Activated naive CD4-positive, alpha-beta T cell treated with Interleukin-2 at 50 U/mL for 16 hours (primary cell): ENCODE measurements at places on chromosomes 6 and 20.

- DNase-seq = no peak
These were observed 8.2 kb upstream of the PYGB start for GRCh38 chr20:25239387-25240370.

DNA sequence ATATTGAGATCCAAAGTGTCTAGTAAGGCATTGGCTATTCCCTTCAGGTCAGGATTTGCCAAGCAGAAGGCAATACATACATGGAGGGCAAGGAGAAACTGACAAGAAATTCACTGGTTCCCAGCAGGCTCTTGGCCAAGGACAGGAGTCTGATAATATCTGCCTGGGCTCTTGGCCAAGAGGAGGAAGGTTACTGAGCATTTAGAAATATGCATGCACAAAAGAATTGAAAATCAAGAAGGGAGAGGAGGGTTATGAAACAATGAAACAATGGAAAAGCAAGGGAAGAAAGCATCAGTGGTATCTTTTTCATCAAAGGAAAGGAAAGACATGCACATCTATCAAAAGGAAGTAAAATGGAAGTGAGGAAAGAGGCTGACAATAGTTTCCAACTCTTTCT is 42.4 kb downstream of the ARHGAP18 start:
- no peak for DNase-seq

GRCh38 chr6:14711704-14712379 is 534.0 kb upstream of the JARID2 start:
- DNase-seq = no peak

DNA sequence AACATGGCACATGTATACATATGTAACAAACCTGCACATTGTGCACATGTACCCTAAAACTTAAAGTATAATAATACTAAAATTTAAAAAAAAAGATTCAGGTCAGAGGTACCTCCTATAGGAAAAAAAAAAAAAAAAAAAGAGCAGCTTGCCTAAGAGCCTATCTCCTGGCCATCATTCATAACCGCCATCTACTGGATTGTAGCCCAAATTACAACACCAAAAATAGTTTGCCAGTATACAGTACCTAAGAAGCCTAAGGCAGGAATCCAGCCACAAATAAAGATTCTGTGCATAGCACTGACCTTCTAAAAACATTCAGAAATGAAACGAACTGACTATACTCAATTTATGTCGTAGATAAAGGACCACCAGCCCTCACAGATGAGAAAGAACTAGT is 438.4 kb upstream of the ADGRB3 start:
- DNase-seq = no peak

GRCh38 chr6:74654296-74654695 is 551.6 kb downstream of the COL12A1 start:
- DNase-seq = no peak

GRCh38 chr6:35240838-35241801 is 18.4 kb upstream of the ZNF76 start:
- DNase-seq = peak; percentile 77

DNA sequence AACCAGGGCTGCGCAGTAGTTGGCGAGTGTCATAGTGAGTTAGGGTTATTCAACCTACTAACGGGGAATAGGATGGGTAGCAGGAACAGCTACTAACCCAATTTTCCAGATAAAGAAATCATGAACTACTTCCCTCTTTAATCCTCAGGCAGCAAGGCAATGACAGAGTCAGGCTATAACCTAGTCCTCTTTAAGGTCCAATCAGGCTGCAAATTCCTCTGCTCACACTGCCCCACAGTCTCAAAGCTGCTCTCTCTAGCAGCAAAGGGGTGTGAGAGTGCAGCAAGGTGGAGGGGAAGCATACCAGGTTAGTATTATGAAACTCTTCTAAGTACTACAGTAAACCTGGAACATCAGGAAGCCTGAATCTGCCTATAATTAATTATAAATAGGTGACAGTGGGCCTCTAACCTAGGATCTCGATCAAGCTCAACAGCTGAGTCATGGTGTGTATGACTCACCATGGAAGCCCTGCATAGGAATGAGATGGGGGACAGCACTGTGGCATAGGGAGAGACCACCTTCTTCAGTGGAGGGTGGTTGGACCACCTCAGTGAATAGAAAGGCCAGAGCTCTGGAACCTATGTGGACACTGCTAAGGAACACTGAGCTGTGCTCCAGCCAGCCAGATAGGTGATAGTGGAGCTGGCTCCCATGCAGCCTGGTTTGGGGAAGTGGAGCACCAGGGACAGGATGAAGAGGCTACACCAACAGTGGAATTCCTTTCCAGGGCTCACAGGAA is 7.9 kb downstream of the PEX6 start:
- DNase-seq = no peak

GRCh38 chr6:142241061-142241460 is 60.7 kb upstream of the ADGRG6 start:
- no peak for DNase-seq

DNA sequence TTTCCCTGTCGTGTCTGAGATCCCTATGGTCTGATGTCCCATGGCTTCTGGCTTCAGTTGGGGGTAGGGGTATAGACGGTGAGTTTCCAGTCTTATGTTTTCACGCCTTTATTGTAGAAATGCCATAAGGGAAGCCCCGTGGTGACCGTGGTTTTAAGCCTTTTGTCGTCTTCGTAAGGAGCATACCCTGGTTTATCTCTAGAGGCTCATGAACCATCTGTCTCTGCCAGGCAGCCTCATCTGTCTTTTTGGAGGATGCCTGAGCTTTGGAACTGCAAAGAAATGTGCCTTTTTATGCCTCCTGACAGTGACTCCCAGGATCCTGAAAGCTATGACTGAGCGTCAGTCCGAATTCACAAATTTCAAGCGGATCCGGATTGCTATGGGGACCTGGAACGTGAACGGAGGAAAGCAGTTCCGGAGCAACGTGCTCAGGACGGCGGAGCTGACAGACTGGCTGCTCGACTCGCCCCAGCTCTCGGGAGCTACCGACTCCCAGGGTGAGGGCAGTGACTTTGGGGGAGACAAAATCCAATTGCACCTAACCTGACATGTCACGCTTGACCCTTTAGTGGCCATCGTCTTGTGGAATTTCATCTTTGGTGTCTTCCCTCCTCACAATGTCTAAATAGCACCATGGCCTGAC is 84.6 kb downstream of the SYNJ2 start:
- DNase-seq = no peak

GRCh38 chr20:43666376-43667328 is at the start of gene MYBL2:
MYBL2 (plus strand) TSS chr20:43667114; CDS start chr20:43667284, 170 bp downstream.
- DNase-seq = peak; percentile 68

DNA sequence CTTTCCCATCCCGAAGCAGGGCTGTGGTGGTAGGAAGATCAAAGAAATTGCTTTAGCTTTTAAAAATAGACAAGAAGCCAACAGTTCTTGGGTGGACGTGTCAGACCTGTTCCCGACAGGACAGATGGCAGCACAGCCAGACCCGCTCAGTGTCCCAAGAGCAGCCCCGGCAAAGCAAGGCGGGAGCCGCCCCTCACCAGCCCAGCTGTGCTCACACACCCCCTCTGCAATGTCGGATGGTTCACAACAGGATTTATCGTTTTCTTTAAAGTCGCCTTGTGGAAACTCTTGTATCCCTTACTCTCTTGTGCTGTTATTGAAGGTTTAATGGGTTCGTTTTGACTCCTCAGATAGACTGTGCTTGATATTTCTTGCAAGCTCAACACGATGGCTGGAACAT is 302.4 kb downstream of the THBS2 start:
- DNase-seq = no peak

- no peak for DNase-seq
These were observed 1.3 kb downstream of the FLOT1 start for GRCh38 chr6:30741063-30741779.

DNA sequence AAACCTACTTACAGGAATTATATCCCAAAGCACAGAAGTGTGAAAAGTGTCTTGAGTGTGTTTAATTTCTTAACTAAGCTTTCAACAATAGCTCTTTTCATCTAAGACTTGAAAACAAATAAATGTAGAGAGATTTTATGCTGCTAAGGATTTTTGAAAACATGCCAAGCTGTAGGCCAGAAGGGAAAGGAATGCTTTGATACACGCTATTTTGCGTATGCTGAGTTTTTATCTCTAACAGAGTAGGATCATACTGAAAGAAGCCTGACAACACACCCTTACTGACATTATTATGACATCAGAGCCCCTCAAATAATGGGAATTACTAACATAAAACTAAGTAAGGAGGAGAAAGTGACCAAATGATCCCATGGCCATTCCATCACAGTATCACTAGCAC is 265.5 kb downstream of the KHDC1L start:
- DNase-seq = no peak

- DNase-seq = peak; percentile 79
These were observed 29.9 kb upstream of the ZNF184 start for GRCh38 chr6:27502508-27503435.

- DNase-seq = no peak
These were observed 332.0 kb downstream of the HAO1 start for GRCh38 chr20:7608250-7608649.

- no peak for DNase-seq
These were observed 4.9 kb downstream of the ARMC2 start for GRCh38 chr6:108853077-108853476.

- DNase-seq = no peak
These were observed 1355.1 kb downstream of the HACE1 start for GRCh38 chr6:103504501-103505154.

- DNase-seq = no peak
These were observed 949 bp upstream of the ATXN1 start for GRCh38 chr6:16762268-16762549.

DNA sequence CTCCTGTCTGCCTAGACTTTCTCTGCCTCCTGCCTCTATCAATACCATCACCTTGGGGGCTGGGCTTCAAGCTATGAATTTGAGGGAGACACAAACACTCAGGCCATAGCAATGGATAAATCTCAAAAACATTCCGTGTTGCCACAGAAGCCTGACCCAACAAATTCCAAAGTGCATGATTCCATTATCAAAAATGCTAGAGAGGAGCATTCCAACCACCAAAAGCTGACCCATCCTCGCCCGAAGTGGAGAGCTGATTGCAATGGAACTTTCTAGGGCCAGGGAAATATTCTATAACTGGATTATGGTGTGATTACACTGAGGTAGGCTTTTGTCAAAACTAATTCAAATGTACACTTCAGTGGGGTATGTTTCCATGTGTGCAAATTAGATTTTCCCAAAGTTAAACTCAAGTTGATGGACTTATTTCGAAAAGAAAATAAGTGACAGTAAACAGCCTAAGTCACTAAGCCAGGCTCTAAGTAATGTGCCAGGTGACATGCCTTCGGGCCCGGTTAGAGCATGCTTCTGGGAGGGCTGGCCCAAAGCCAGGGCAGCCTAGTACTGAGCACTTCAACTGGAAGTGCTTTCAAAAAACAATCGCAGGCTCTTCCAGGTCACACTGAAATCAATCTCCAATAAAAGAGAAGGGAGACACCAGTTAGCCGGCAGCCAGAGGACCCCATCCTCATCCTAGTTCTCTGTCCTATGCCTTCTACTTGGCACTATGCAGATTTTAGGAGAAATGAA is 142.3 kb downstream of the TBXT start:
- no peak for DNase-seq

DNA sequence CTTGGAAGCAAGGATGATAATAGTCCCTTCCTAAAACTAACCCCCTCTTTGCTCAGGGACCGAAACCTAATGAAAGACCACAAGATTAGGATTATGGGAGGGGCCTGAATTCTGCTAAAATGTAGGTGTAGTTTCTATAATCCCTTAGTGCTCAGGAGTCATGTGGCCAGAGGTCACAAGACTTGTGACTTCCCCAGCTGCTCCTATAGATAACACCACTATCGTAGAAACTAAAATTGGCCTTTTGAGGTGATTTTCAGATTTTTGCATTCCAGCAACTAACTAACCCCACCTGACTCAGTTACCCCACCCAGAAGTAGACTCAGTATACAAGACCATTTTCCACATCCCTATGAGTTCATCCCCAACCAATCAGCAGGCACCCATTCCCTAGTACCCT is 42.1 kb downstream of the MDN1 start:
- DNase-seq = no peak

GRCh38 chr6:15996030-15996429 is 132.9 kb upstream of the MYLIP start:
- DNase-seq = no peak

- DNase-seq = peak; percentile 50
These were observed 897 bp downstream of the CHD6 start for GRCh38 chr20:41617059-41617901.

- no peak for DNase-seq
These were observed 226.6 kb upstream of the TAB2 start for GRCh38 chr6:149090937-149091336.

DNA sequence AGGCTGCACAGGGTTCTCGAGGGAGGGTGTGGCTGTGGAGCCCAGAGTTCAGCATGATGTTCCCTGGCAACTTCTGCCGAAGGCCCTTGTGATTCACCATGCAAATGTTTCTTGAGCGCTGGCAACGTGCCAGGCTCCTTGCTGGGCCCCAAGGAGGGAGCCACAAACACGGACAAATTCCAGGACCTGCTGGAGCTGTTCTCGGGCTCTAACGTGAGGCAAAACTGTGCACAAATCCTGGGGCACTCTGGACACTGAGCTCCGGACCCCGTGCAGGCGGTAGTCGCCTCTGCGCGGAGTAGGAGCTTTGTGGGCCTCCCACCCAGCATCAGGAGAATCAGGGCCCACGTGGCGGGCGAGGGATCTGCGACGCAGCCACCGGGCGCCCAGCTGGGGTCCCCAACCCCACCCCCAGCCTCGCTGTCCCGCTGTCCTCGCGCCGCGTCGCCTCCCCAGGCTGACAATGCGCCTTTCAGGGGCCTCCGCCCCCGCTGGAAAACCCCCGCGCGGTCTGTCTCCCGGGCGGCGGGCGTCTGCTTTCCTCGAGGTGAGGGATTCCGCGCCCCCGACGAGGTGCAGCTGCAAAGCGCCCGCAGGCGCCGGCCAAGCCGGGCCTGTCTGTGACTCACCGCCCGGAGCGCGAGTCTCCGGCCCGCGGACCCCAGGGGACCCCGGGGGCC is 31.7 kb upstream of the SCUBE3 start:
- no peak for DNase-seq

DNA sequence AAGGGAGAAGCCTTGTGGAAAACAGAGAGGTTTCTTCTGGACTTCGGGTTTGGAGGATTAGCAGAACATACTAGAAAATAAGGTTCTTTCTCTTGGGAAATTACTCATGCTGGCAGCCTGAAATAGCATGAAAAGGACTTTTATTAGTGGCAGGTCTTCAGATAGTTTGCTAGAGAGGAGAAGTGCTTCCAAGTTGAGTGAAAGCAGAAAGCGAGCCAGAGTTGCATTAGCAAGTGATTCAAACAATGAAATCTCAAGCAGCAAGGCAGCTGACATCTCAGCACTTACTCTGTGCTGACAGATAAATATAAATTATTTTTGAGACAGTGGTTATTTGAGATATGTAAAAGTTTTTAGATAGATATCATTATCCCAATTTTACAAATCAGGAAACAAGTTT is 91.9 kb downstream of the PLCB4 start:
- no peak for DNase-seq

DNA sequence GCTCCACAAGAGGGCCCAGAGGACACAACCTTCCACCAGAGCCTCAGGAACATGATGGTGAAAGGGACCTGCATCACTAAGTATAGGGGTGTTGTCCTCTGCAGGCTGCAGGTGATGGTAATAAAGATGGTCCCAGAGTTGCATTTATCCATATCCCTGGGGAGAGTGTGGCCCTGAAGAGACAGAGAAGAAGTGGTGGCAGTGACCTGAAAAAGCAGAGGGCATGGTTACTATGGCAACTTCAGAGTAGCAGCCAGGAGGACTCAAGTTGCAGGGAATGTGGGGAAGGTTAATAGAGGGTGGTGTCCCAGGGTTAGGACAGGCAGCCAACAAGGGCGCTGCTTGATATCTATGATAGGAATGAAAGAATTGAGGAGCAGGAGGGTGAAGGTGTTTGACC is 57.1 kb downstream of the HLA-A start:
- DNase-seq = no peak
